Hematopoietic multipotent progenitor cell treated with erythropoietin and hydrocortisone succinate and interleukin-3 and kit ligand, for 6 days (in vitro differentiated cells): ENCODE measurements at places on chromosomes 2 and 18.

- no peak for DNase-seq
These were observed 25.4 kb downstream of the GPC1 start for GRCh38 chr2:240460781-240461431.

DNA sequence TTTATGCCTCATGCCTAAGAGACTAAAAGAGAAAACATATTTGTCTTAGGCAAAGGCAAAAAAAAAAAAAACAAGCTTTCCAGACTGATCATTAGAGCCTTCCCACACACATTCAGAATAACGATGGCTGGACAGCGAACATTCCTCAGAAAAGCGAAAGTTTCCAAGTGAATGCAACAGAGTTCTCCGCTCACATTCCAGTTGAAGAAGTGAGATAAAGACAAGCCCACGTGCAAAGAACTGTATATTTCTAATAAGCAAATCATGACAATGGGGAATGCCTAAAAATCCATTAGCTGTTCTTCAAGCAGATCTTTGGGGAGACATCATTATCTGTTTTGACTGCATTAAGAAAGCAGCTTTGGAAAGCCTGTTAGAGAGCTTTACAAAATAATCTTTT is 347.9 kb downstream of the METTL4 start:
- DNase-seq, result no peak

GRCh38 chr2:214410128-214410775 is 602 bp upstream of the VWC2L start:
- no peak for DNase-seq

DNA sequence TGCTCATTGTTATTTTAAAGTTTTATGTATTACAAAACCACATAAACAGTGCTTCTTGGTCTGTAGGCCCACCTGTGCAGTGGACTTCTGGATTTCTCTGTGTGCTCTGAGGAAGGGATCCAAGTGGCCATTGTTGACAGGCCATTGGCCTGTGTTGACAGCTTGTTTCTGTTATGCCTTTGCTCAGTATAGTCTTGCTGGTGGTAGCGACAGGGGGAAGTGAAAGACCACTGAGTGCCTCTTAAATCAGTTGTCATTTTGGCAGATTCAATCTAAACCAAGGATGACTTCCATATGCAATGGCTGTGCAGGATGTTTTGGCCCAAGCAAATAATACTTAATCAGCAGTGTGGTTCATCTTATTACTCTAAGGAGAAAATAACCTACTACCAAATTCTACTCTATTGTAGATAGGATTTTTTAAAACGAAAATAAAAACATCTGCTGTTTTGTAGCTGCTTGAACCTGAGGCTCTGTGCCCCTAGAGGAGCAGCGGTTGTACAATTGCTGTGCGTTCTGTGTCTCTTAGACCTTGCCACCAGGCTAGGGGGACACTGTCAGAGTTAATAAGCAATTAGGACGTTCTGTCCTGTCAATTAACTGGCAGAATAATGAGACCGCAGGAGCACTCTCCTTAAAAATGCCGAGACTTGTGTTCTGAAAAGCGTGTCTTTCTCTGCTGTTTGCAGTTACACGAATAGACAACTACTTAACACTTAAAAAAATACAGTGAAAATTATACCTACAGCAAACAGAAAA is 108.2 kb downstream of the RHBDD1 start:
- no peak for DNase-seq

GRCh38 chr18:23231340-23232021 is 96.2 kb downstream of the CABLES1 start:
- peak; percentile 88 for DNase-seq
